Right lung (tissue), 10 donors: ENCODE measurements at places on chromosomes 5 and 9.

DNA sequence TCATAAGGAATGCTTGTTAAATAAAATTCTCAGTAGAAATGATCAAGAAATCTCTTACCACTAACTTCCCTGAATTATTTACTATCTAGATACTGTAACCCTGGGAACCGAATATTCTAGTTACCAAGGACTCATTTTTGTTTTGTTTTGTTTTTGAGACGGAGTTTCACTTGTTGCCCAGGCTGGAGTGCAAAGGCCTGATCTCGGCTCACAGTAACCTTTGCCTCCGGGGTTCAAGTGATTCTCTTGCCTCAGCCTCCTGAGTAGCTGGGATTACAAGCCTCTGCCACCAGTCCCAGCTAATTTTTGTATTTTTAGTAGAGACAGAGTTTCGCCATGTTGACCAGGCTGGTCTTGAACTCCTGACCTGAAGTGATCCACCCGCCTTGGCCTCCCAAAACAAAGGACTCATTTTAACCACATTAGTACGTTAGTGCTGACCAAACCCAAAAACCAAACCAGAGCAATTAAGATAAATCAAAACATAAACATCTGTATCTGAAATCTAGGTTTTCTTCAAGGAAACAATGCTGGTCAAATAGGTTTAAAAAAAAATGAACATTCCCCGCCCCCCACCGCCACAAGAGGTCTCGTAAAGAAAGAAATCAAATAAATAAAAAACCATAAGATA, 3.7 kb downstream of the TXN start:
- no peak for DNase-seq

GRCh38 chr5:173903396-173904140, 15.4 kb downstream of the CPEB4 start:
- DNase-seq = no peak

DNA sequence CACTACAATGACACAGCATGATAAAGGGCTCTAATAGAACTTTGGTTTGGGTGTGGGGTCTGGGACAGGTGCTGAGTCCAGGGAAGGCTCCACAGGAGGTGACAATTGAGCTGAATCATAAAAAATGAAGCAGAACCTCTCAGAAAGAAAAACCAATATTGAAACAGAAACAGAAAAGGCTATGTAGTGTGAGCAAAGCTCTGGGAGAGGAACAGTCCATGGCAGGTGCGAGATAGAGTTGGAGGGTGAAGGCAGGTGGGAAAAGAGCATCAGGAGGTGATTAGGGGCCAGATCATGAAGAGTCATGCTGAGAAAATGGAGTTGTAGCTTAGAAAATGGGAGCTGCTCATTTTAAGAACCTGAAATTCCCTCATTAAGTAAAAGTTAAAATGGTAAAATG, 164.9 kb downstream of the KCTD16 start:
- no peak for DNase-seq

GRCh38 chr9:98995059-98995671, 51.5 kb downstream of the COL15A1 start:
- DNase-seq = no peak

- no peak for DNase-seq
Observed at GRCh38 chr9:92463984-92464383, 18.3 kb downstream of the ASPN start.

DNA sequence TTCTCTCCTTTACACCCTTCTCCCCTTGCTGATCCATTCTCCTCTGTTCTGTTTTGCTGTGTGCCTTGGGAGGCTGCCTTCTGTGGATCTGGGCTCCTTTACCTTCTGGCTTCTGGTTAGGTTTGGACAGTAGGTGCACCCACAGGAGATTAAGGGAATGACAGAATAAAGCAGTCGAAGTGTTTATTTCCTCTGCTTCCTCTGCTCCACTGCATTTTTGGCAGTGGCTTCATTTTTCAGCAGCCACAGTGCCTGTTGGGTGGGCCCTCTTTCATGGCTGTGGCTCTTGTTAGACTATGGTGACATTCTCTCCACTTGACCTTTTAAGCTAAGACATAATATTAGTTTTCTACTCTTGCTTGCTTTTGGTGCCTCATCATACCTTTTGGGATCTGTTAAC, 144.1 kb downstream of the CCDC171 start:
- DNase-seq = no peak

DNA sequence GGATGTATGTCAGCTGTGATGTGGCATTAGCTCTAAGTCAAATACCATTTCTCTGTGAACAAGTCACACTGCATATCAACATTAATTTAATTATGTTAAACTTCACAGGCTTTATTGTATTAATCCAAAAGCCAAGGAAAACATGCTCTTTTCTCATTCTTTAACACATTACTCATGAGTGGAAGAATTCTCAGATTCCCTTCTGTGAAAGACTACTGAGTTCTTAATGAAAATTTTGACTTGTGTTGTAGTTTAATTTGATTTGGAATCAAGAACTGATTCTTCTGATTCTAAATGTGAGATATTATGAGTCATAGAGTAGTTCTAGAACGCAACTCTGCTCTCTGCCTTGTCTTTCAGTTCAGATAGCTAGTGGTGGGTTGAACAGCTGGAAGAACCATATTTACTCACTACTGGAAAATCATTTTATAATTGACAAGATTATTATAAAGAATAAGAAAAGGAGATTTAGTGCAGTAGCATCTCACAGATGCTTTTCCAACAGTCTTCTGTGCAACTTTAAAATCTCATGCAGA, 90.6 kb downstream of the VCAN start:
- DNase-seq = no peak

DNA sequence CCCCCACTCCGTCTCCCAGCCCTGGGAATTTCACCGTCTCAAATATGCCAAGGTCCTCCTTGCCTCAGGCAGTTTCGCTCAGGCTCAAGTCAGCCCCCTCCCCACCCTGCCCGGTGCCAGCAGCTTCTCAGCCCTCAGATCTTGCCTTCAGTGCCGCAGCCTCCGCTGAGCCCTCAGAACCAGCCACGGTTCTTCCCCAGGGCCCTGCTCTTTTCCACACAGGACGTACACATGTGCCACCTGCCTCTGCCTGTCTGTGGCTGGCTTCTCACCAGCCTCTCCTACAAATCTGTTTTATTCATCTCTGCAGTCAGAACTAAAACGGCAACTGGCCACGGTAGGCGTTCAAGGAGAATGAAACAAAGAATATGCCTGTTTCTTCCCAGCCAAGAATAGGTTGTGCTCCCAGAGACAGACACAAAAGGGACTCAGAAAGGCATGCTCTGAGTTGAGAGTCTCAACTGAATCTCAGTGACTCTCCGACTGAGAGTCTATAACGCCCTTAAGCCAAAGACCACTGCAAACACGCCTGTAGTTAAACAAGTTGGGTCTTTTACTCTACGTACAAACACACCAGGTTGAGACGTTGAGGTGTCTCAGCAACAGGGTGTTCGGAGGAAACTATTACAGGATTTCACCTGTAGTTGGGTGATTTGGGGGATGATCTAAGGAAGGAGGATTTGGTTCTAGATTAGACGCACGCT, 10.6 kb upstream of the GRIN1 start:
- peak; percentile 17 for DNase-seq

DNA sequence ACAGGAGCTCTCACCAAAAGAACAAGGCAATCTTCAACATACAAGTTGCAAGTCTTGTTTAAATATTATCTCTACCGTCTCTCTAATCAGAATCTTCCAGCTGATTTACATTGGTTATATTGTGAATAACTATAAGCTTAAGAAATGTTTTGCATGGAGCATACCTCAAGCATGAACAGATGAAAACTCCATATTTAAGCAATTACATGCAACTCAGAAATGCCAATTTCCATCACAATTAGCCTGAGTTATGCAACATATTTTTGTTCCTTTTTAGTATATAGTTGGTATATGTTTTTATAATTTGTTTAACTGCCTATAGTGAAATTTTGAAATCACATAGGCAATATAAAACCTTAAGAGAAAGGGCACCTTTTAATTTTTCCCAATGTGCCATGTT, 142.5 kb downstream of the DENND1A start:
- no peak for DNase-seq

GRCh38 chr5:65927503-65928321, 1.3 kb downstream of the ERBIN start:
- peak; percentile 57 for DNase-seq

- DNase-seq = peak; percentile 78
Observed at GRCh38 chr5:174571662-174572397, 152.6 kb upstream of the MSX2 start.

DNA sequence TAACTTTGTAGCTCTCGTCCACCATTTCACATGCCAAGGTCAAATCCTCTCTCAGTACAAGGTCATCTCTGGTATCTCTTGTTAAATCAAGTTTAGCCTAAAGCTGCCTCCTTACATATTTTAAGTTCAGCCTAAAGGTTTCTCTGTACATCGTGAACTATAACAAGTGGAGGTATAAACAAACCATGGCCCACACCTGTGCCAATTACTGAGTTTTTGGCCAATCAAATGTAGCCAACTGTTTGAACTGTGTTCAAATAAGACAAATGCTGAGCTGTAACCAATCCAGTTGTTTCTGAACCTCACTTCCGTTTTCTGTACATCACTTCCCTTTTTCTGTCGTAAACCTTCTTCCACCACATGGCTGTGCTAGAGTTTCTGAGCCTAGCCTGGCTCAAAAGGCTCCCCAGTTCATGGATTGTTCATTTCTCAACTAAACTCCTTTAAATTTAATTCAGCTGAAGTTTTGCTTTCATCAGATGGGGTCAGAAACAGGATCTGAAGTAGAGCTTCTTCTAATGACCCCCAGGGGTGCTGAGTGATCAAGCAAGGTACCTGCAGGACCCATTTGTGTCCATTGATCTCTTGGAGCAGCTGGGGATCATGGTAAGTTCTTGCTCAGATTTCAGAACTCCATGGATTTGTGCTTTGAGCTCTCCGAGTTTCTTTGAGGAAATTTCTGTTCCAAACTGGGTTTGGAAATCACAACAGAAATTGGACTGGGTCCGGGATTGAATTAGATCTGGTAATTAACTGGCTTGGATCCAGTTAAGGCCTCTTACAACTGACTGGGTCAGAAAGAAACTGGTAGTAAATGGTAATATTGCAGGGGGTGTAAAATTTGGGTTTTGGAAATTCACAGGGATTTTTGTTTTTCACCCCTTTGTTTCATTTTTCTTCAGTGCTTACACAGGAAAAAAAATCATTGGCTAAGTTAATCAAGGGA, 11.0 kb upstream of the NANS start:
- no peak for DNase-seq
